ENCODE measurements at places on chromosomes 11 and 22.

DNA sequence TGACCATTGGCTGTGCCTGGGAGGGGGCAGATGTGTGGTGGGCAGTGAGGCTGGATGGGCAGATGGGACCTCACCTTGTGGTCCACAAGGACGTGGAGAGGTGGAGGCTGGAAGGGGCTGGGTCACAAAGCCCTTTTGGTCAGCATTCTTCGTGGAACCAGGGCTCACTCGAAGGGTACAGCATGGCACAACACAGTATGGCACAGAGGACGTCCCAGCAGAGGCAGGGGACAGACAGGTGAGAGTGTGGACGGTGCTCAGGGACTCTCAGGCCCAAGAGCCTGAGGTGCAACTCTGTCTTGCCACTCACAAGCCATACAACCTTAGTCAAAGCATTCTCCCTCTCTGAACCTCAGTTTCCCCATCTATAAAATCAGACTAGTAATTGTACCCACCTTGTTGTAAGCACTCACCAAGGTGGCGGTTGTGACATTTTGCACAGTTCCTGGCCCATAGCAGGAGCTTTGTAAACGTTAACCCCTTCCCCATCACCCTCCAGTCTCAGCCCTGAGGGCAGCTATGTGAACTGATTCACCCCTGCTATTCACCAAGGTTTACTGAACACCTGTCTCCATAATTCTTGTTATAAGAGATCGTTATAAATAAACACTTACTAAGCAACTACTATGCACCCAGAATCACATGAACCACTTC lies 11.6 kb upstream of the TSKU start:
- no peak for DNase-seq

DNA sequence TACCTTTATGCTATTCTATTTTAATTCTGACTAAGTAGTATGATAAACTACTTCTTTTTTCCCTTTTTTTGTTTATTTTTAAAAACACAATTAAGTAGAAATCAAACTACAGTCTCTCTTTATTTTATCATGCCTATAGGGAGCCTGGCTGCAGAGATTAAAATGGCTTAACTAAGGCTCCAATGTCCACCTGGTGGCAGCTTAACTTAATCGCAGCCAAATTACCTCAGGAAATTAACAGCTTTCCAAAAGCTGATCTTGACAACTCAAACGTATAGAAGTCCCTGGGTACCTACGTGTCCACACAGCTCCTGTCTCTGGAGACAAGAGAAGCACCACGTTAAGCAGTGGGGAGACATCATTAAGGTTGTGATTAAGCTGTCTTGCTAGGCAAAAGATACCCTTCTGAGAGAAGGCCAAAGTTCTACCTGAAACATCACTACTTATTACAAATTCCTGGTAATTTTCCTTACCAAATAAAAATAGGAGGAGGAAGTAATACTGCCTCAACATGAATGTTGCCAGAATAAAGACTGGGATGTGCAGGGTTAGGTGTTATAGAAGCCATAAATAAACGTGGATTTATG lies 63.2 kb upstream of the SNX19 start:
- no peak for DNase-seq

DNA sequence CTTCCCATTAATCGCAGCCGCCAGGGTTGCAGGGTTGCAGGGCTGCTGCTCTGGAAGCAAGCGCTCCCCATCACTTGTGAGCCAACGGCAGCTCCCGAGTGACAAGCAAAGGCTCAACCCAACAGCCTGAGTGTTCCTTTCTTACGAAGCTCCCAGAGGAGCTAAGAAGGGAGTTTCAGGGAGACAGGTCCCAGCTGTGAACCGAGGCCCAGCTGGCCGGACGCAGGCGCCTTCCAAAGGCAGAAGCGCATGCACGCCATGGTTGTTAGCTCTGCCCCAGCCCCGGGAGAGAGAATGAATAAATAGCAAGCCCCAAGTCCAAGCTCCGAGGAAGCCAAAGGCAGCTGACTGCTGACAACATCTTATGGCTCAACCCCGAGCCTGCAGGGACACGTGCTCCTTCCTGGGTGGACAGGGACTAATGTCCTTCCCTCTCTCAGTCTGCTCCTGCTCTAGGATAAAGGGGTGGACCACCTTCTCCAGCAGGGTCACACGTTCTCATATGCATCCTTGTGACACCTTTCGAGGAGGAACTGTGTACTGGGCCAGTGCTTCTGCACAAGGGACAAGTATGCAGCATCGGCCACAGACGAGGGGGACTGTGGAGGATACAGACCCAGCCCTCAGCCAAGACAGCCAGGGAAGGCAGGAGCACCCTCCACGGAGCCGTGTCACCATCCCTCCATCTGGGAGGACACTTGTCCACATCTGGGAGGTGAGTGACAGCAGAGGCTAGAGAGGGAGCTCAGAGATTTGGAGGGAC lies 29.9 kb downstream of the SHANK2 start:
- peak; percentile 4 for DNase-seq

GRCh38 chr11:124467381-124467927 lies 22.0 kb upstream of the OR8B8 start:
- peak; percentile 27 for DNase-seq

- DNase-seq, result no peak
Observed at GRCh38 chr22:45907996-45908395, 69.0 kb downstream of the WNT7B start.

DNA sequence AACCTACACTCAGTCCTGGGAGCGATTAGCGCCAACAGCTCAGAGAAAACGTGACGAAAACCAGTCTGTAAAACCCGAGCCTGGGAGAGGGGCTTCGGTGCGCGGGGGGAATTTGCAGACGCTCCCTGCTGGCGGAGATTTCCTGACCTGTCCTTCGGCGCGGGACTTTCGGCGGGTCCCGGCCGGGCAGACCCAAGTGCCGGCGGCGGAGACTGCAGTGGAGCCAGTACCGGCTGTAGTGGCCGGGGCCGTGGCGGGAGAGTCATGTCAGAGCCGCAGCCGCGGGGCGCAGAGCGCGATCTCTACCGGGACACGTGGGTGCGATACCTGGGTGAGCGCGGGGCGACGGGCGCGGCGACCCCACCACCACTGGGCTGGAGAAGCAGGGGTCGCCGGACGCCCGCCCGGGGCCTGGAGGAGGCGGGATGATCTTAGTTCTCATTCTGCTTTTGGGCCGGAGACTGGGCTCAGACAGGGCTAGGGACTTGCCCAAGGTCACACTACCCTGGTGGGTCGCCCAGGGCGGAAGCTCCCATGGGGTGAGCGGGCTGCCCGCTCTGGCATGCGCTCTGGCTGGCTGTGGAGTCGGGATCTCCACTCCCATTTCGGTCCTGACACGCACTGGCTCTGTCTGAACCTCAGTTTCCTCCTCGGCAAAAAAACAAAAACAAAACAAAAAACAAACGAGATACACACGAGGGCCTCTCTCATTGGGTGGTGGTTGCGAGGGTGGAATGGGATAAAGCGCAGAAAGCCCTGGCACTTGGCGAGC lies at the start of gene MTFP1:
Gene MTFP1, plus strand, starts transcription at position 153 of the 772 bp plus-strand sequence. Its CDS starts 112 bp downstream, at position 265.
- DNase-seq, result peak; percentile 79

DNA sequence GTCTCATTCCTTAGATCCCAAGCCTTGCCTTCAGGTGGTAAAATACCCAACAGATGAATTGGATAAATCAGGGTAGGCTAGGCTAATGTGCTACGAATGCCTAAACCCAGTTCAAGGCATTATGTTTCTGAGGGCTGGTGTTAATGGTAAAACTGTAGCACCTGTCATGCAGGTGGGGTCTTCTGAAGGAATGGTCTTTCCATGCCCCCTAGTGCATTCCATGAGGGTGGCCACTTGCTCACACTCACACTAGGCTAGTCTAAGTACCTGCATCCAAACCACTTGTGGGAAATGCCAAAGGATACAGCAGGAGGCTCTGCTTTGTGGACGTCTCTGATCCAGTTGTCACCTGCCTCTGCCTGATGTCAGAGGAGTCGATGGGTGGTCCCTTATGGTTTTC lies 24.2 kb upstream of the UCP3 start:
- DNase-seq, result no peak

DNA sequence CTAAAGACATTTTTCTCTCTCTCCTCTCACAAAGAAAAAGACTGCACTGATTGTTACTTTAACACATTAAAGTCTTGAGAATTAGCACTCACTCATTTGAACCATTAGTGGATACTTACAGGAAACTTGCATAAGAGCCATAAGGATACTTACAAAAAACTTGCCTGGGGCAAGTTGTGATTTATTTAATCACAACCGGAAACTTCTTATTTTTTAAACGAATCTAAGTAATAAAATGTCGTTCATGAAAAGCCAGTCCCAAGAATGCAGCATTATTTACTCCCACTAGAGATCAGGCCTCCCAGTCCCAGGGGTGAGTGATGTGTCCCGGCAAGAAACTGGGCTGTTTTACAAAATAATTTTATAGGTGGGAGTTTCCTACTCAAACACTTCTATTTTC lies 59.3 kb upstream of the TTC12 start:
- DNase-seq, result no peak

- DNase-seq, result no peak
Observed at GRCh38 chr11:26227301-26227746, 104.6 kb upstream of the ANO3 start.

- no peak for DNase-seq
Observed at GRCh38 chr11:100004541-100004940, 682.5 kb upstream of the ARHGAP42 start.

GRCh38 chr11:36711104-36711825 lies 113.2 kb upstream of the RAG2 start:
- DNase-seq, result no peak

- DNase-seq, result no peak
Observed at GRCh38 chr11:126853732-126854131, 146.8 kb downstream of the KIRREL3 start.

- peak; percentile 88 for DNase-seq
Observed at GRCh38 chr11:112881461-112881860, 79.8 kb upstream of the NCAM1 start.

GRCh38 chr22:17743661-17744411 lies 30.4 kb downstream of the BID start:
- DNase-seq, result no peak

DNA sequence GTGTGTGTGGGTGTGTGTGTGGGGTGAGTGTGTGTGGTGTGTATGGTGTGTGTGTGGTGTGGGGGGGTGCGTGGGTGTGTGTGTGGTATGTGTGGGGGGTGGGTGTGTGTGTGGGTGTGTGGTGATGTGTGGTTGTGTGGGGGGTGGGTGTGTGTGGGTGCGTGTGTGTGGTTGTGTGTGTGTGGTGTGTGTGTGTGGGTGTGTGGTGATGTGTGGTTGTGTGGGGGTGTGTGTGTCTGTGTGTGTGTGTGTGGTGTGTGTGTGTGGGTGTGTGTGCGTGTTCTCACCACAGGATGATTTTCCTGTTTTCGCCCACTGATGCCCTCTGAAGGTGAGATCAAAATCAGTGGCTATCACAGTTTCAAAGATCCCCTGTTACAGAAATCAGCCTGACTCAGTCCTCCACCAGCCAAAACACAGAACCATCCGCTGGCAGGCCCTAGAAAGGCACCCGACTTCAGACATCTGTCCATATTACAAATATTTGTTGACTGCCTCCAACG lies 24.7 kb downstream of the CPT1A start:
- no peak for DNase-seq

DNA sequence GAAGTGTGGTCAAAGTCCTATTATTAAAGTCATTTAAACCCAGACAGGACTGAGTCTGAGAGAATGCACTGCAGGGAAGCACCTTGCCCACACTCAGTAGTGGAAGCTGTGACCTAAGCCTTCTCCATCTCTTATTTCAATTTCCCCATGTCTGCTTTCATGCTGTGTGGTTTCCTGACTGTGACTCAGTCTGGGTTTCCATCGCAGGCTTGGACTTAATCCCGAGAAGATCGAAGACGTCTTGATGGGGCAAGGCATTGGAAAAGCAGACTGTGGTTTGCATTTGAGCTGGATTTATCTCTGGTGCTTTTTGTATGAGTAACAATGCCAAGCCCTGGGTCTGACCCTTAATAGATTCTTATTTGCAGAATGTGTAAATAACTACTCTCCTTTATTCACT lies 238.9 kb downstream of the NTM start:
- peak; percentile 56 for DNase-seq

GRCh38 chr11:125402435-125402834 lies 93.6 kb downstream of the FEZ1 start:
- no peak for DNase-seq

- DNase-seq, result peak; percentile 49
Observed at GRCh38 chr22:40212121-40212520, 34.4 kb downstream of the TNRC6B start.

- DNase-seq, result peak; percentile 43
Observed at GRCh38 chr11:133669371-133670053, 137.2 kb upstream of the OPCML start.

- no peak for DNase-seq
Observed at GRCh38 chr11:45607995-45608394, 57.4 kb downstream of the CHST1 start.

- DNase-seq, result no peak
Observed at GRCh38 chr22:39226353-39226752, 18.4 kb downstream of the PDGFB start.

DNA sequence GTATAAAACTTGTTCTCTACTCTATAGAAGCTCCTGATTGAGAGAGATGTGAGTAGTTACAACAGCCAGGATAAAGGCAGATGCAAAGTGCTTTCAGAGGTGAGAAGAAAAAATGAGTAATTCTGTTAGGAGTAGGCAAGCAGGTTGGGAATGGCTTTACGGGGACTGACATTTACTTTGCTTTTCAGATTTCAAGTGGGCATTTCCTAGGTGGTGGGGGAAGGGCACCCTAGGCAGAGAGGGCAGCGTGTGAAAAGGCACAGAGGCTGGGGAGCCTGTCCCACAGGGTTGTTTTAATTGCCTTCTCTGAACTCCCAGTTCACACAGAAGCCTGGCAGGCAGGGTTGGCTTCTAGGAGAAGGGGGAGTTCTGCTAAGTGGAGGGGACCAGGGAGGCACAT lies 106.5 kb downstream of the NAV2 start:
- no peak for DNase-seq

DNA sequence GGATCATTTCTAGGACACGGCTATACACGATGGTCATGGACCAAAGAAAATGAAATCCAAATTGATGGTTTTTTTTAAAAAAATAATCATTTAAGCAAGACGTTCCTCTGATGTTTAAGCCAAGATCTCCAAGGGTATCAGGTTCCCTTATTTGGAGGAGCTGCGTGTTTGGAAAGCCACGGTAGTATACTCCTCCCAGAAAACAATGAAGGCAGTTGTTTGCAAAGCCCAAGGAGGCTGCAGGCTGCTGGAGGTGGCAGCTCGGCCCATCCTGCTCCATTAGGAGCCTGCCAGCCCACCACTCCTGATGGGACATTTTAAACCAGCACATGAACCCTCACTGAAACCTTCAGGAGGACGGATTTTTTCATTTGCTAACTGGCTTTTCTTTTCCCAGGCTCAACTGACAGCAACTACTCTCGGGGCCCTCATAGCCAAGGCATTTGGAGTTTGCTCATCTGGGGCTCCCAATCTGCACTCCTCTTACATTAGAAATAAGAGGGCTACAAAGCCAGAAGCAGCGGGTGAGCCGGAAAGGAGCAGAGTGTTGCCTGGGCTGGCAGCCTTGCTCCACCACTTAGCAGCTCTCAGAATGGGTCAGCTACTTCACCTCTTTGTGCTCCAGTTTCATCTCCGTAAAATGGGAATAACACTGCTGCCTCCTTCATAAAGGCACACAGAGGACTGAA lies 58.4 kb downstream of the ABTB2 start:
- DNase-seq, result no peak

GRCh38 chr11:28922386-28922981 lies 814.3 kb downstream of the METTL15 start:
- DNase-seq, result peak; percentile 21

GRCh38 chr22:44702479-44703198 lies 635 bp downstream of the PRR5 start:
- DNase-seq, result peak; percentile 65

- no peak for DNase-seq
Observed at GRCh38 chr22:34858066-34858465, 207.9 kb upstream of the ISX start.

GRCh38 chr11:31720225-31720624 lies 90.9 kb downstream of the PAX6 start:
- no peak for DNase-seq

- DNase-seq, result no peak
Observed at GRCh38 chr11:104332110-104332509, 168.2 kb upstream of the PDGFD start.

Measured in femur (tissue), 1 donor.